Naive thymus-derived CD8-positive, alpha-beta T cell (primary cell): ENCODE measurements at places on chromosomes 3 and 15. TPM values are rescaled to one million over a fixed set of nuclear protein-coding genes. Genes with fewer than 3 reads are reported as not detected.

DZIP3 gene
- polyA plus RNA-seq: 15.8 TPM

GRIP2 gene
- not detected for polyA plus RNA-seq

ALPK3 gene
- not detected for polyA plus RNA-seq

KLF15 gene
- not detected for polyA plus RNA-seq

CKMT1B gene
- not detected for polyA plus RNA-seq

IL17RB gene
- polyA plus RNA-seq: 0.50 TPM

INAFM2 gene
- polyA plus RNA-seq: 0.69 TPM

CD96 gene
- polyA plus RNA-seq: 265 TPM

SYNPR gene
- not detected for polyA plus RNA-seq

CHSY1 gene
- polyA plus RNA-seq: 1.6 TPM

DUOXA1 gene
- polyA plus RNA-seq: not detected
